ENCODE measurements at places on chromosomes 5 and 9.

DNA sequence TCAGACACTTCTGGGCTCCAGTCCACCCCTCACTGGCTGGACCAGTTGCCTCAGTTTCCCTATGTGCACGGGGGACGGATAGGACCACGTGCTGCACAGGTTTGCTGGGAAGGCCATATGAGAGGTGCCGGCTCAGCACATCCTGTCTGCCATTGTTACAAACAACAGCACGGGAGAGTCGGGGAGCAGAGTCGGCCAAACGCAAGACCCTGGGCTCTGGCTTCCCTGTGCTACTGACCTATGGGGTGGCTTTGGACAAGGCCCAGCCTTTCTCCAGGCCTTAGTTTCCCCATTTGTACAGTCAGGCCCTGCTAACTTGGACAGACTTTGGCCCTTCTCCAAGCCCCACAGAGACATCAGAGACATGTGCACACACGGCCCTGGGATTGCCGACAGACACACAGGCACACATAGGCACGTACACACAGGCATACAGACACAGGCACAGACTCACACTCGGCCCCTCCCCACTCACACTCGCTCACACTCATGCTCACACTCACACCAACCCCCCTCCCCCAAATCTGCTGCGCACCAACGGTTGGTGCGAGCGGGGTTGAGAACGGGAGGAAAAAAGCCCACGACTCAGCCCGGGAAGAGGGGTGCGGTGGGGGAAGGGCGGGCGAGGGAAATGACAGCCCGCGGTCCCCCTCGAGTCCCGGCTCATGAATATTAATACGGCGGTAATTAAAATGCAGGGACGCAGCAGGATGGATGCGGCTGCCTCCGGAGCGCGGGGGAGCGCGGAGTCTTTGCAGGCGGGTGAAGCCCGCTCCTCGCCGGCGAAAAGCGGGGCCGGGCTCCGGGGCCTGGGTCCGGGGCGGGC, 133.0 kb downstream of the C9orf50 start:
- DNase-seq: peak; percentile 74

DNA sequence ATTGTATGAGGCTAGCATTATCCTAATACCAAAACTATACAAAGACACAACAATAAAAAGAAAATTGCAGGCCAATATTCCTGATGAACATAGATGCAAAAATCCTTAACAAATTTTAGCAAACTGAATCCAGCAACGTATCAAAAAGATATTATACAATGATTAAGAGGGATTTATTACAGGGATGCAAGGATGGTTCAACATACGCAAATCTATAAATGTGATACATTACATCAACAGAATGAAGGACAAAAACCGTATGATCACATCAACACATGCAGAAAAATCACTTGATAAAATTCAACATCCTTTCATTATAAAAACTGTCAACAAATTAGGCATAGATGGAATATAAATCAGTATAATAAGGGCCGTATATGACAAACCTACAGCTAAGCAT, 27.1 kb upstream of the ARL15 start:
- no peak for DNase-seq

GRCh38 chr5:158519433-158520021, 580.2 kb downstream of the EBF1 start:
- no peak for DNase-seq

GRCh38 chr9:38181866-38182265, 112.8 kb upstream of the SHB start:
- no peak for DNase-seq

GRCh38 chr5:112643339-112643971, 94.2 kb upstream of the APC start:
- DNase-seq: no peak

- DNase-seq: peak; percentile 76
Measured at GRCh38 chr9:113548221-113549041, 84.9 kb downstream of the RGS3 start.

DNA sequence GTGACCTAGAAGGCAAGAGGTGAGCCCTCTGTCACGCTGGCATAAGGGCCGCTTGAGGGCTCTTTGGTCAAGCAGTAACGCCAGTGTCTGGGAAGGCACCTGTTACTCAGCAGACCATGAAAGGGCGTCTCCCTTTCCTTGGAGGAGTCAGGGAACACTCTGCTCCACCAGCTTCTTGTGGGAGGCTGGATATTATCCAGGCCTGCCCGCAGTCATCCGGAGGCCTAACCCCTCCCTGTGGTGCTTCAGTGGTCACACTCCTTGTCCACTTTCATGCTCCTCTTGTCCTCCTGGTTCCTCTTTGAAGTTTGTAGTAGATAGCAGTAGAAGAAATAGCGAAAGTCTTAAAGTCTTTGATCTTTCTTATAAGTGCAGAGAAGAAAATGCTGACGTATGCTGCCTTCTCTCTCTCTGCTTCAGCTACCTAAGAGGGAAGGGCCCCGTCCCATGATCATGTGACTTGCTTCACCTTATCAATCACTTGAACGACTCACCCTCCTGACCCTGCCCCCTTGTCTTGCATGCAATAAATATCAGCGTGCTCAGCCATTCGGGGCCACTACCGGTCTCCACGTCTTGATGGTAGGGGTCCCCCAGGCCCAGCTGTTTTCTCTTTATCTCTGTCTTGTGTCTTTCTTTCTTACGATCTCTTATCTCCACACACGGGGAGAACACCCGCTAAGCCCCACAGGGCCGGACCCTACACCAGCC, 16.7 kb upstream of the SCGB3A1 start:
- DNase-seq: no peak

DNA sequence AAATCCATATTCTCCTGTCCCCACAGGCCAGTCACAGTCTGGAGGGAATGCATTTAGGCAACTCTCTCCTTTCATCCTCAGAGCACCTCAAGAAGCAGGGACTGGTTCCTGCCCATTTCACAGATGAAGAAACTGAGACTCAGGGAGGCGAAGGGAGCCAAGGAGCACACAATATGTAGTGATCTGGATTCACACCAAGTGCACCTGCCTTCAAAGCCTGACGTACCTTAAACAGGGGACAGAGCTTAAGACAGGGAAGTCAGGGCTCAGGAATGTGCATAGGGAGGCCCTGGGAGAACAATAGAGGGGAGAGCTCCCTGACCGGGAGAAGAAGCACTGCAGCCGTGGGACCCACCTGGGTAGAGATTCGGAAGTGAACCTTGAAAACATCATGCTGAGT, 83.0 kb downstream of the GABBR2 start:
- no peak for DNase-seq

DNA sequence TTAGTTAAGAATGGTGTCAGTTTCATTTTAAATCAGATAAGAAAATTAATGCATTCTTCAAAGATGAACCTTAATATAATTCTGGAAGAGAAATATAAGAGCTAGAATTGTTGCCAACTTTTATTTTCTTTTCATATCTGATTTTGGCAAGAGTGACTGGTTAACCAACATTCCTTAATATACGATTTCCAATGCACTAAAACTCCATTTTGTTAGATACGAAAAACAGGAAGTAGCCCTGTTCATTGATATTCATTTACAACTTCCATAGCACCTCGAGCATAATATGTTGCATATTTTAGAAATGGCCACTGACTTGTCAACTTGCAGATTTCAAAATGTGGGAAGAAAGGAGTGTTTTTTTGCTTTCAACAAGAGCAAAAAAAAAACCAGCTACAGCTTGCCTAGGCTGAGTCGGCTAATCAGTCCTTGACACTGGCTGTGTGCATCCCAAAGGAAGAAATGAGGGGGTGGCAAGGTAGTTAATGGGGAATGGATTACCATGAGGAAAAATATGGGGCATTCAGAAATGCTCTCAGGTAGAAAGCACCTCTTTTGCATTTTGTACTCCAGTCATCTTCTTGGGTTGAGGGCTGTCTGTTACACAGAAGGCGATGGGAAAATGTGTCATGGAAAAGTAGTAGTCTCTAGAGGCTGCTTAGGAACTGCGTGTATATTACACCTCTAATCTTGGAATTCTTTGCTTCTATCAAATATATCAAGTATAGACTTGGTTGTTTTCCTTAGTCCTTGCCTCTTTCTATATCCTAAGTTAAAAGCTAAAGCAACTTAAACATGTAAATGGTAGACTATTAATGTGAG, 3.9 kb downstream of the MAP3K1 start:
- no peak for DNase-seq

DNA sequence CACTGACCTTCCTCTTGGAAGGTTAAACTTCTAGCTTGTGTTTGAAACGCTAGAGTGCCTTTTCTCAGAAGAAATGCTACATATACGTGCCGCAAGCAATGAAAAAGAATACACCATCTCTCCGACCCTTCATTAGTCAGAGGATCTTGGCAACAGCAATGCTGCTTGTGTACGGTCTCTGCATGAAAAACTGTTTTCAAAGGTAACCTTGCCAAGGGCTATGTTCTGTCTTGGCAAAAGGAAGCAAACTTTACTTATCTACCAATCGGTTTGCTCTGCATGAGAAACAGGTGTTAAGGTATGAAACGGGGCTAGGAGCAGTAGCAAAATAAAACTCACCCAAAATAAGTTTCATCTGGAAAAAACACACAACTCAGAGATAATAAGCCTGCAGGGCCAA, 297.8 kb downstream of the FBXL17 start:
- no peak for DNase-seq

GRCh38 chr5:78509145-78509865, 139.3 kb downstream of the LHFPL2 start:
- peak; percentile 65 for DNase-seq

GRCh38 chr9:136249877-136250559, 4.4 kb upstream of the QSOX2 start:
- no peak for DNase-seq

DNA sequence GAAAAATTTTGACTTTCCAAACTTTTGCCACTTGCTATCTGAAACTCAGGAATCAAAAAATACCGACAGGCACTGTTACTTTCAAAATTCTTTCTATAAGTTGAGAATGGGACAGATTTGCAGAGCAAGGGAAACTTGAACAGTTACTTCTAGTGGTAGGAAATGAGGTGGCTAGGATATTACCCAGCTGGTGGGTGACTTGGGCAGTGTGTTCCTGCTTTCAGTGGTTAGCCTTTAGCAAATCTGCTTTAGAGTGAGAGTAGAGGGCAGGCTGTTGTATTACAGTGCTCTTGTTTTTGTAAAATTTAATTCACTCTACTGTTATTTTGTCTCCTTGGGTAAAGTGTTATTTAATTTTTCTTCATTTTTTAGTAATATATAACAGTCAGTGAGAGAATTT, 40.2 kb upstream of the ROPN1L start:
- no peak for DNase-seq

- DNase-seq: no peak
Measured at GRCh38 chr9:4801156-4801555, 8.4 kb downstream of the RCL1 start.

GRCh38 chr5:76196886-76197489, 113.8 kb downstream of the SV2C start:
- no peak for DNase-seq

DNA sequence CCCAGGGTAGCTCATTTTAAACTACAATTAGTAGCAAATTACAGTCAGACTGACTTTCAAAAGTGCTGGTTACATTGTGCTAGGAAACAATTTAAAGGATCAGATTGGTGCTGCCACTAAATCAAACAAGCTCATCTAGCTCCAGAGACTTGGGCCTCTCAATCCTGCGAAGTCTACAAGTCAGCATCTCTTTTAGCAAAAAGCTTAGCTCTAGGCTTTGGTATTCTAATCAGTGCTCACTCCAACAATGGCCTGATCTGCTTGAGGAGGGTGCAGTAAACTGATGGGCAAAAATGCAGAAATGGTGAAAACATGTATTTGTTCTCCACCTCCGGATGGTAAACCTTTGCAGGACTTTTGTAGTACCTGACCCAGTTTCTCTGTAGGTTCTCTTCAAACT, 47.0 kb upstream of the SEMA6A start:
- no peak for DNase-seq

GRCh38 chr5:170442921-170443320, 53.8 kb upstream of the KCNMB1 start:
- no peak for DNase-seq

DNA sequence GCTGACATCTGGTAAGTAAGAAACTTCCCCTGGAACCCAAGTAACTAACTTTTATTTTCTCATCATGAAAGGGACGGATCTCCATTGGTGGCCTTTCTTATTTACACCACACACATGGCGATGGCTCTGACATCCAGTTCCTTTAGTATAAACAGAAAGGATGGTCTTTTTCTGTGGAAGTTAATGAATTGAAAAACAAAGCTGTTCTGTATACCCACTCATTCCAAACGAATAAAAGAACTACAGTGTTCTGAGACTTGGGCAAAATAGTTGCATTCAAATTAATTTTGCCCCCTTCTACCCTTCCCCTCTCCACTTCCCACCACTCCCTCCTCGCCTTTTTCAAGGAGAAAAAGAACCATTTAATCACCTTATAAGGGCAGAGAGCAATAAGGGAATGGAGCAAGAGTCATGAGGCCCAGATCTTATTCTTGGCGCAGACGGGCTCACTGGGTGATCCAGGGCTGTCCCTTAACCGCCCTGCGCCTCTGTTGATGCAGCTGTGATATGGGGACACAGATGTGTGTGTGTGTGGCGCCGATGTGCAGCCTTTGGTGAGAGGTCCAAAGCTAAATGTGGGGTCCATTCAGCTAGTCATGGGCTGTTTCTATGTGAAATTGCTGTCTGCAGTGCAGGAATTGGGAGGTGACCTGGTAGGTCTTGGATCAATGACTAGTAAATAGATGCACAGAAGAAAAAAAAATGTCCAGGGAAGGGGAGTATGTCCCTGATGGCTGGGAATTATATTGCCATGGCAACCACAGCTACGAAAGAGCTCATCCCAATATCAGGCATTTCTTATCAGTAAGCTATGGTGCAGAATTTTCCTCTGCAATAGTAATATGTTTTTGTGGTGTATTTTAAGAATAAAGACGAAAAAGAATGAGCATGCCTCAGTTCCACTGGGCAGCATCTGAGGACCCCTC, 141.5 kb upstream of the ERCC6L2 start:
- DNase-seq: no peak

- DNase-seq: no peak
Measured at GRCh38 chr5:172953776-172954675, 5.2 kb upstream of the RPL26L1 start.

- DNase-seq: no peak
Measured at GRCh38 chr5:172336676-172337285, 53.2 kb upstream of the UBTD2 start.

- no peak for DNase-seq
Measured at GRCh38 chr5:42884326-42884725, 72.6 kb upstream of the SELENOP start.

DNA sequence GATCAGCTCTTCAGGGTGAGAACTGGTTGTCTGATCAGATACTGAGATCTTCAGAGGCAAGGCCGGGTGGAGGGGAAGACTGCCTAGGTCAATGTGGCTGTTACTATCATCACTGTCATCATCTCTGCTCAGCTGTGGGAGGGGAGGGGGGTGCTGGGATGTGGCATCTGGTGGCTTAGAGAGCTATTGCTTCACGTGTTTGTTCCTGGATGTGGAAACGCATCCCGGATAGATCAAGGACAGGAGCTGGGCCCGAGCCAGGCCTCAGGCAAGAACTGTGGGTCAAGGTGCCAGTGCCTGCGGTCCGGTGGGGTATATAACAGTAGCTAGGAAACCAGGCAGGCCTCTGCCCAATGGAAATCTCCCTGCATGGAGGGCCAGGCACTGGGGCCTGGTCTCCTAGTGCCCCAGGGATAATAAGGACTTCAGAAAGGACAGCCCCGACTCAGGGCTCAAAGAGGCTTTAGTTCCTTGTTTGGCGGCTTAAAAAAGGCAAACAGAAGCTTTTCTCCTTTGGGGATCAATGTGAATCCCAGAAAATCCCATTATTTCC, 30.3 kb upstream of the TIFAB start:
- no peak for DNase-seq
